HepG2 (cell line): ENCODE measurements at places on chromosomes 4 and X. TPM values are rescaled to one million over a fixed set of nuclear protein-coding genes. Genes with fewer than 3 reads are reported as not detected.

DNA sequence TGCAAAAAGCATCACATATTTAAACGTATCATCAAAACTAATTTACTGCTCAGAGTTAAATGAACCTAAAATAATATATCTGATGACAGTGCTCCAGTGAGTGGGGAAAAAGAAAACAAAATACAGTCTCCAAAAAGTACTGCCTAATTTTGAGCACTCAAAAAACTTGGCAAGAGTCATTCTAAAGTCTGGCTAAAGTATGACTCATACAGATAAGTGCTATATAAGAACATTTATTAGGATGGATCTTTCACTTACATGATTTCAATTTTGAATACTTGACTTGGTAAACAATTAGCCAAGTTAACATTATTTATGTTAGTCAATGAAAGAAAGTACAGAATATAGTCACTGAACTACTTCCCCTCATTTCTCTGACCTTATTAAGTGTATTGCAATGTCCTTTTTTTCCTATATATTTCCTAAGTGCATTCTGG, 27.2 kb downstream of the FBXO8 start:
- no peak for DNase-seq

GRCh38 chr4:81688085-81688484, 216.4 kb upstream of the RASGEF1B start:
- no peak for DNase-seq

The CSAG2 gene
- polyA plus RNA-seq, result not detected in 2 replicates

DNA sequence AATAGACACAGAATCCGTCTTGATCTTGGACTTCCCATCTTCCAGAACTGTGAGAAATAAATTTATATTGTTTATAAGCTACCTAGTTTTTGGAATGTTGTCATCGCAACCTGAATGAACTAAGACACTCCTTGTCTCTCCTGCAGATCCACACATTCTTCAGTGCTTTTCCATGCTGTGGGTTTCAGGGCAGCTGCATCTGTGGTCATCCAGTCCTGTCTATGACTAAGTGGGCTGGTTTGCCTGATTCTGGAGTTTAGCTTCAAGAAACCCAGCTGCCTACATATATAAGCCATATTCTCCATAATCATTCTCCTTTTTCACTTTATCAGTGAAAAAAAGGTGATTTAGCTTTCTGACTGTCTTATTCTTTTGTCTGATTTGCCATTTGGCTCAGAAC, 170.3 kb upstream of the KIT start:
- DNase-seq, result no peak

DNA sequence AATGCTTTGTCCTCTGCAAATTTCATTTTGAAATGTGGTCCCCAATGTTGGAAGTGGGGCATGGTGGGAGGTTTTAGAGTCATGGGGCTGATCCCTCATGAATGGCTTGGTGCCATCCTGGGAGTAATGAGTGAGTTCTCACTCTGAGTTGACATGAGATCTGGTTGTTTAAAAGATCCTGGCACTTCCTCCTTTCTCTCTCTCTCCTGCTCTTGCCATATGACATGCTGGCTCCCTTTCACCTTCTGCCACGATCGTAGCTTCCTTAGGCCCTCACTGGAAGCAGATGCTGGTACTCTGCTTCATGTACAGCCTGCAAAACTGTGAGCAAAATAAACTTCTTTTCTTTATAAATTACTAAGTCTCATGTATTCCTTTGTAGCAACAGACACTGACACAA, 262.0 kb downstream of the IL15 start:
- no peak for DNase-seq
